H4 (cell line): ENCODE measurements at places on chromosomes 6 and 20.
A peak's percentile ranks its signal among the peaks of the same experiment; 100 is the strongest.

DNA sequence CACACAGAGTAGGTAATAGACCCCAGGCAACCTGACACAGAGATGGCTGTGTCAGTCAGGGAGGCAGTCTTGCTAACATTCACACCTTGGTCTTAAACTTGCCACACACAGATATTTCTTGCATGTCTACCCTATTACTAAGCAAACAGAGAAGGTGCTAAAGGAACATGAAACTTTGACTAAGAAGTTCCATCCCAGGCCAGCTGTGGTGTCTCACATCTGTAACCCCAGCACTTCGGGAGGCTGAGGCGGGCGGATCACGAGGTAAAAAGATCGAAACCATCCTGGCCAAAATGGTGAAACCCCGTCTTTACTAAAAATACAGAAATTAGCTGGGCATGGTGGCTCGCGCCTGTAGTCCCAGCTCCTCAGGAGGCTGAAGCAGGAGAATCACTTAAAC, 222.4 kb upstream of the JARID2 start:
- no peak for DNase-seq

- DNase-seq = no peak
Measured at GRCh38 chr6:138092686-138093085, 14.5 kb downstream of the PERP start.

DNA sequence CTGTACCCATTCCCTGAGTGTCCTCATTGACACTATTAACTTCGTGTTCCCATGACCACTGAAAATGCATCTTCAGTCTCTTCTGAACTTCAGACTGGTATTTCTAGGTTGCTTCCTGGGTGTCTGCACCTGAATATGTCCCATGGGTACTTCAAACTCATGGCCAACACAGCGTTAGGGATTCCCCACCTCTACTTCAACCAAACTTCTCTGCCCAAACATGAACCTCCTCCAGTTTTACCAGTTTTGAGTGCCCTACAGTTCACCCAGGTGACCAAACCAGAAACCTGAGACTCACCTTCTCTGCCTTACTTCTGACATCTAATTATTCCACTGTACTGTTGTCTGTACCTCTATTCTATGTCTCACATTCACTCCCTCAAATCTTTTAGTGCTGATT, 99.5 kb upstream of the SUPT3H start:
- DNase-seq = no peak

GRCh38 chr6:16704401-16705045, 56.7 kb downstream of the ATXN1 start:
- DNase-seq = no peak

GRCh38 chr6:112842330-112842685, 495.2 kb downstream of the RFPL4B start:
- DNase-seq = no peak

DNA sequence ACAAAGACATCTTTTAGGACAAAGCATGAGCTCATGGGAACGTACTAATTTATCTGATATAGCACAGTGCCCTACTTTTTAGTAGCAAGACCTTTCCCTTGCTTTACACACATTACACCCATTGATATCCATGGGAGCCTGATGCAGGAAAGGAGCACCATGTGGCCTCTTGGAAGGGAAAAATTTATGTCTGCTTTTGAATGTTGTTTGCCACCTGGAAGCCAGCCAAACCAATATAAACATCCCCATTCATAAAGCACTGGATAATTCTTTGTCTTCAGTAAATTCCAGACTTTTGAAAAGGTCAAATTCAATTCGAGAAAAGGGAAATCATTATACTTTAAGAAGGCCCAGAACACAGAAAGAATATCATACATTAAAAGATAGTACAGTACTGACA, 152.3 kb upstream of the BEND6 start:
- peak; percentile 76 for DNase-seq

- no peak for DNase-seq
Measured at GRCh38 chr6:158536891-158537798, 22.7 kb upstream of the TMEM181 start.
